T-helper 9 cell (primary cell): ENCODE measurements at places on chromosomes 11 and 22.

- DNase-seq: no peak
Measured at GRCh38 chr22:31950226-31950625, 5.9 kb downstream of the YWHAH start.

- no peak for DNase-seq
Measured at GRCh38 chr11:69135420-69136363, 20.0 kb upstream of the SMIM38 start.

DNA sequence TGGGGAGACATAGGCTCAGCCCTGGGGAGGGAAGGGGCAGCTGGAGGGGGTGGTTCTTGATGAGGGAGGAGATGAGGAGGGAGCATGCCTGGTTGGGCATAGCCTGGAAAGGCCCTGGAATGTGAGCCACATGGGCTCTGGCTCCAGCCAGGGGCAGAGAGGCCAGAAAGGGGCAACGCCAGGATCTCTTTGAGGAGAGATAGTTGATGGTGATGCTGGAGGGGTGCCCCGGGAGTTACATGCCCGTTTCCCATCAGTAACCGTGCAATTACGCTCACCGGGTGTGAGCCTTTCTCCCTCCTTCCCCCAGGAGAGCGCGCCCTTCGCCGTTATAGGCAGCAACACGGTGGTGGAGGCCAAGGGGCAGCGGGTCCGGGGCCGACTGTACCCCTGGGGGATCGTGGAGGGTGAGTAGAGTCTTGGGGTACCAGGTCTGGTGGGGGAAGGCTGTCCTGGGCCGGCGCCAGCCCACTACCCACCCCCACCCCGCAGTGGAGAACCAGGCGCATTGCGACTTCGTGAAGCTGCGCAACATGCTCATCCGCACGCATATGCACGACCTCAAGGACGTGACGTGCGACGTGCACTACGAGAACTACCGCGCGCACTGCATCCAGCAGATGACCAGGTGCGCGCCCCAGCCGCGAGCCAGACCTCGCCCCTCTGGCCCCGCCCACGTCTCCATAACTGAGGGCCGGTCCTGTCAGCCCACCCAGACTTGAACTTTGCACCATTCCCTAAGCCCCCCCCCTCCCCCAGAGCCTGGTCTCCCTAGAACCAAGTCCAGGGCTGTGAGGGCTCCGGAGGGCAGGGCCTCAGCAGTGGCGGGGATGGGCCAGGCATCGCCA, 1.8 kb upstream of the GP1BB start:
- DNase-seq: no peak

DNA sequence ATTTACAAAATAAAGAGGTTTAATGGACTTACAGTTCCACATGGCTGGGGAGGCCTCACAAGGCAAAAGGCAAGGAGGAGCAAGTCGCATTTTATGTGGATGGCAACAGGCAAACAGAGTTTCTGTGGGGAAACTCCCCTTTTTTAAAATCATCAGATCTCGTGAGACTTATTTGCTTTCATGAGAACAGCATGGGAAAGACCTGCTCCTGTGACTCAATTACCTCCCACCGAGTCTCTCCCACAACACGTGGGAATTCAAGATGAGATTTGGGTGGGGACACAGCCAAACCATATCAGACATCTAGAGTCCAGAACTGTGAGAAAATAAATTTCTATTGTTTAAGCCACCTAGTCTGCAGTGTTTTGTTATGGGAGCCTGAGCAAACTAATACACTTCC, 80.8 kb downstream of the ME3 start:
- DNase-seq: no peak

DNA sequence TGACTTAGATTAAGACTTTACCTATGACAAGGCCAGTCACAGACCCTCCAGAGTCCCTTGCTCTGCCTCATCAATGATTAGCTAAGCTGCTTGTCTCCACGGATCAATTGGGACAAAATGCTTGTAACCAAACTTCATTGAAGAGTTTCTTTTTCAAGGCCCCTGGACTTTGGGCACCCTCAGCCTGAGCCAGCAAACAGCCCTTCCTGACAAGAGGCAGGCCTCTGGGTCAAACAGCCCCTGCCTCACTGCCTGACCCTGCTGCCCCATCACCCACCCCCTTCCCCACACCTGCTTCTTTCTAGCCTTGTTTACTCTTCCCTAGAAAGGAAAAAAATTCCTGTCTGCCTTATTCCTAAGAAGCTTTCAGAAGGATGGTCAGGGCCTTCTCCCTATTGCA, 26.3 kb upstream of the CDON start:
- no peak for DNase-seq

DNA sequence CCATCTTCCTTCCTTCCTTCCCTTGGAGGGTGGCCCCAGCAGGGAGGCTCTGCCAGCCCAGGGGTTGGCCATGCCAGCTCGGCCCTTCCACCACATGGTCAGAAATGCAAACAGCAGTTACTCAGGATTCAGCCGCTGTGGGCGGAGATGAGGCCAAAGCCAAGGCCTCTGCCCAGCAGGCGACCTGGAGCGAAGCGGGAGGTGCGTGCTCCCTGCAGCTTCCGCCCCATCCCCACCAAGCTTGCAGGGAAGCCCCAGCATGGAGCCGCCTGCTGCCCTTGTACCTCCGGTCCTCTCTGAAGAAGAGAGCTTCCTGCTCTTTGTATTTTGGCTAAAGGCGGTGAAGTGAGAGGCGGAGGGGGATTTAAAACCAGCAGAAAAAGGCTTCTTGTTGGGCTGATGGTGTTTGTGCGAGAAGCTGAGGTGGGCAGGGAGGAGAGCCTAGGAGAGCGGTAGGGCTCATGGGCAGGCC, 50.4 kb downstream of the ANO1 start:
- DNase-seq: no peak

GRCh38 chr11:2325719-2326118, 23.9 kb downstream of the TSPAN32 start:
- DNase-seq: no peak

DNA sequence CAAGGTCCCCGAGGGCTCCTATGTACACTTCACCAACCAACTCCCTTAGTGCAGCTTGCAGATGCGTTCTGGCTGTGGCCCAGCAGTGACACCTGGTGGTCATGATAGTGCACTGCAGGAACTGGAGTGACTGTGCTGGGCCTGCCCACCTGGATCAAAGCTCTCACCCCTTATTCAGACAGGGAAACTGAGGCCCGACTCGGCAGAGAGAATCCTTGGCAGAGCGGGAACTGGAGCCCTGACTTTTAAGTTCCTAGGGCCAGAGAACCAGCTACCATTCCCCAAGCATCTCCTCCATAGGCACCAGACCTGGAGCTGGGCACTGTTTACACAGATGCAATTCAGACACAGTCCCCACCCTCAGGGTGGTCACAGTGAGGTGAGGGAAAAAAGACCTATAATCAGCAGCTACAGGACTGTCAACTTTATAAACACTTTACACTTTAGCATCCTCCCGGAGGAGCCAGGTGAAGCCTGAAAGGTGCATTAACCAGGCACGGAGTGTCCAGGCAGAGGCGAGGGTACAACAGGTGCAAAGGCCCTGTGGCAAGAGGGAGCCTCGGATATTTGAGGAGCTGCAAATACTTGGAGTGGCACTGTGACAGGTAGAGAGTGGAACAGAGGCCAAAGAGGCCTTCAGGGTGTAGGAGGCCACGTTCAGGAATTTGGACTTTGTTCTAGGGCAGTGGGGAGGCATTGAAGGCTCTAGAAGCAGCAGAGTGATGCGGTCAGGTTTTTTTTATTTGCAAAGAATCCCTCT, 22.0 kb downstream of the RHBDD3 start:
- DNase-seq: peak; percentile 57

DNA sequence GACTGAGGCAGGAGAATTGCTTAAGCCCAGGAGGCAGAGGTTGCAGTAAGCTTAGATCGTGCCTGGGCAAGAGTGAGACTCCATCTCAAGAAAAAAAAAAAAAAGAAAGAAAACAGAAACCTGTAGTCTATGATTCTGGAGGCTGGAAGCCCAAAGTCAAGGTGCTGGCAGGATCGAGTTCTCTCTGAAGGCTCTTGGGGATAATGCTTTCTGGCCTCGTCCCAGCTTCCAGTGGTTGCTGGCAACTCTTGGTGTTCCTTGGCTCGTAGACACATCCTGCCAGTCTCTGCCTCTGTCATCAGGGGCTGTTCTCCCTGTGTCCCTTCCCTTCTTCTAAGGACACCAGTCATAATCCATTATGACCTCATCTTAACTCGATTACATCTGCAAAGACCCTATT, 16.8 kb upstream of the CCDC86 start:
- no peak for DNase-seq

GRCh38 chr11:69204246-69204940, 48.7 kb downstream of the SMIM38 start:
- no peak for DNase-seq

DNA sequence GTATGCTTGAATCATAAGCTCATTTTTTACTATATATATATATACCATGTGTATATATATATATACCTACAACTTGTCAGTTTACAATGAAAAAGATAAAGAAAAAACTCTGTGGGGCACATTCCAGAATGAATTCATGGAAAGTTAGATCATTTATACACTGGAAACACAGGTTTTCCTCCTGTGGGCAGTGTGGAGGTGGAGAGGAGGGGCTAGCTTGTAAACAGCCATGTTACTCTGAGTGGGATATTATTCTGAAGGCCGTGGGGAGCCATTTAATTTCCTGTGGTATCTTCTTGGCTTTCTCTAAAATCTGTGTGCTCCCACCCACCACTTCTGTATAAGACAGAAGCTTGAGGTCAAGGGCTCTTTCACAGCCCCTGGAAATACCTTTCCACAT, 273.4 kb upstream of the MTNR1B start:
- DNase-seq: no peak

DNA sequence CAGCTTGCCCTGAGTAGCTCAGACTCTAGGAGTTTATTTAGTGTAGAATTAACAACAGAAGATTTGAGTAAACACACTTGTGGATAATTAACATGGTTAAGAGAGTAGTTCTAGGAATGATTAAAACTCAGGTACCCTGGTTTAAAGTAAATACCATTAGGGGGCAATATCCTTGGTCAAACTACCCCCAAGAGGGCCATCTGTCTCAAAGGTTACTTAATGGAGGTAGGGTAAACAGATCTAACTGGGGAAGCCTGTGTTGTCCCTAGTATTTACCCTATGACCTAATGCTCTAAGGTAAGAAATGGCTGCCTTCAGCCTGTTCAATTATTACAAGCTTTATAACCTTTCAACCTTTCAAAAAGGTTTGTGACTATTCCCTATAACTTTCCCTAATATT, 10.6 kb upstream of the GLYATL1 start:
- DNase-seq: no peak

DNA sequence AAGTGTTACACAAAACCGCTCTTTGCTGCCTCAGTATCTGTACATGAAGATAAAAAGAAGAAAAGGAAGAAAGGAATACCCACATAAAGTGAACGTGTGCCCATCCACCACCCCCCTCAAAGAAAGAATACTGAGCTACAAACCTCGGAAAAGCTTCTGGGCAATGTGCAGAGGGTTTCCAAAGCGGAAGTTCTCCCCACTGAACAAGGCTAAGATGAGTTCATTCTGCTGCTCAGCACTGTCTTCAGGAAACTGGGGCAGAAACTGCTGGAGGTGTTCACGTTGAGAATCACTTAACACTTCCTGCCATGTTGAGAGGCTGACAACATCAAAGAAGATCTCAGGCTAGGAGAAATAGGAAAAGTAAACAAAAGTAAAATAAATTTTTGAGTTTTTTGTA, 6.9 kb downstream of the NFRKB start:
- no peak for DNase-seq

- no peak for DNase-seq
Measured at GRCh38 chr22:27628891-27629631, 172.5 kb downstream of the MN1 start.

GRCh38 chr11:31806928-31807798, 4.0 kb downstream of the PAX6 start:
- DNase-seq: no peak

GRCh38 chr22:39706376-39707140, 136.0 kb downstream of the CACNA1I start:
- DNase-seq: no peak

GRCh38 chr22:26643418-26644100, 13.8 kb upstream of the MIAT start:
- no peak for DNase-seq

DNA sequence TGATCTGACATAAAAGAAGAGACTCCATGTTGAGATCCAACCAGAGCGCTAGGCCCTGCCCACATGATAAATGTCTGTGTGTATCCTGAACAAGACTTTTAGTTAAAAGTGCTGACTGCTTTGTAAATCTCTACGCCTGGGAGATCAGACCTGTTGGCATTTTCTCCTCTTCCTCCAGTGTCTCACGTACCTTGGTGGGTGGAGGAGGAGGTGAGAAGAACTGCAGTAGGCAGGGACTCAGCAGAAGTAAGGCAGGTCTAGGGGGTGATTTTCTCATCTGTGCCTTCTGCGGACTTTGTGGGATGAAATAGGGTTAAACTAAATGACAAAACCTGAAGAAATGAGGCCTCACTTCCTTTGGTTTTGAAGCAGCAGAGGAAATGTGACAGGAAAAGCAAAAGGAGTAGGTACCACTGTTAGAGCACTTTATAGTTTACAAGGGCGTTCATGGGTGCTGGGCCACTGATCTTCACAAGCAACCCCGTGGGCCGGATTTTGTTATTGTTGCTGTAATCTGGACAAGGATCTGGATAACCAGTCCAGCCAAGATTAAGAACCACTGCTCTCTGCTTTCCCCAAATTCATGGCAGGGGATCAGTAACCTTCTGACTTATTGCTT, 36.7 kb upstream of the PLET1 start:
- no peak for DNase-seq

- no peak for DNase-seq
Measured at GRCh38 chr11:64292460-64293254, 1.6 kb downstream of the KCNK4 start.

DNA sequence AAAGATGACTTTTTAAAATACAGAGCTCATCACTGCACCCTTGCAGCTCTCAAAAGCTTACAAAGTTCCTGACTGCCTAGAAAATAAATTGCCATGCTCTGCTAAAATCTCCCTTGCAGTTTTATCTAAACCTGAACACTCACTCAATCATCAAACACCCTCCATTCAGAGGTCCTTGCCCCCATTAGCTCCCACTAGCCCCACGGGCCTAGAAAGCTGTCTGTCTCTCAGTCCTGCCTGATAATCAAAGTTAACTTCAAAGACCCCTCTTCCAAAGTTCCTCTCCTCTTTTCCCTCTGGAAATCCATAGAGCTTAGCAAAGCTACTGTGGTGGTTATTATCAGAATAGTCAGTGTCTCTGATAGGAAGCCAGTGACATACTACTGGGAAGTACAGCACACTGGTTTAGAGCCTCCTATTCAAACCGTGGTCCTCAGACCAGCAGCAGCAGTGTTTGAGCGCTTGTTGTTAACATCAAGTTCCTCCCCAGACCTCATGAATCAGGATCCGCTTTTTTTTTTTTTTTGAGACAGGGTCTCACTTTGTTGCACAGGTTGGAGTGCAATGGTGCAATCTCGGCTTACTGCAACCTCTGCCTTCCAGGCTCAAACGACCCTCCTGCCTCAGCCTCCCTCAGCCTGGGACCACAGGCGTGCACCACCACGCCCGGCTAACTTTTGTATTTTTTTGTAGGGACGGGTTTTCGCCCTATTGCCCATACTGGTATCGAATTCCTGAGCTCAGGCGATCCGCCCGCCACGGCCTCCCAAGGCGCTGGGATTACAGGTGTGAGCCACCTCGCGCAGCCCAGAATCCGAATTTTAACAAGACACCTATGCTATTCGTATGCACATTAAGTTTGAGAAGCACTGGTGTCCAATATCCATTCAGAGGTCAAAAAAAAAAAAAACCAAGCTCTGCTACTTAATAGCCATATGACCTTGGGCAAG, 1.2 kb downstream of the NDUFC2 start:
- no peak for DNase-seq
